ENCODE measurements at places on chromosomes 16 and 17.

GRCh38 chr16:13973321-13974023, 53.5 kb downstream of the ERCC4 start:
- no peak for DNase-seq

- DNase-seq: peak; percentile 7
Measured at GRCh38 chr17:28041844-28042656, 427 bp upstream of the NLK start.

GRCh38 chr17:46028374-46028773, 29.3 kb downstream of the STH start:
- no peak for DNase-seq

DNA sequence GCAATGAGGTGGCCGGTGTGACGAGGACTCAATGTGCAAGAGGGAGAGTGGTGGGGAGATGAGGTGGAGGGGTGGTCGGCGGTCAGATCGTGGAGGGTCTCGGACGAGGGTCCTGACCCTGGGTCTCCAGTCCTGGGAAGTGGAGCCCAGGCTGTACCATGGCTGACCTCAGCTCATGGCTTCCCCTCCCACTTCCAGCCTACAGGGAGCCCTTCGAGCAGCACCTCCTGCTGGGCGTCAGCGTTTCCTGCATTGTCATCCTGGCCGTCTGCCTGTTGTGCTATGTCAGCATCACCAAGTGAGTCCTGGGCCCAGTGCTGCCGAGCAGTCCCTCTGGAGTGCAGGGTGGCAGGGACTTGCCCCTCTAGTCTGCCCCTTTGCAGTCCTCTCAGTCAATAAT, 41.8 kb downstream of the IL4R start:
- DNase-seq: peak; percentile 48

GRCh38 chr16:5850632-5851392, 753.2 kb upstream of the EEF2KMT start:
- no peak for DNase-seq

GRCh38 chr16:27401768-27402568, at the start of gene IL21R:
Gene IL21R (plus strand): TSS chr16:27402174. CDS start chr16:27430072, 27,898 bp downstream.
- no peak for DNase-seq

- no peak for DNase-seq
Measured at GRCh38 chr17:65334406-65334805, 197.2 kb downstream of the RGS9 start.

GRCh38 chr17:8887834-8888703, 20.6 kb upstream of the PIK3R6 start:
- peak; percentile 39 for DNase-seq

- DNase-seq: no peak
Measured at GRCh38 chr16:754656-755055, 5.9 kb upstream of the MSLN start.

DNA sequence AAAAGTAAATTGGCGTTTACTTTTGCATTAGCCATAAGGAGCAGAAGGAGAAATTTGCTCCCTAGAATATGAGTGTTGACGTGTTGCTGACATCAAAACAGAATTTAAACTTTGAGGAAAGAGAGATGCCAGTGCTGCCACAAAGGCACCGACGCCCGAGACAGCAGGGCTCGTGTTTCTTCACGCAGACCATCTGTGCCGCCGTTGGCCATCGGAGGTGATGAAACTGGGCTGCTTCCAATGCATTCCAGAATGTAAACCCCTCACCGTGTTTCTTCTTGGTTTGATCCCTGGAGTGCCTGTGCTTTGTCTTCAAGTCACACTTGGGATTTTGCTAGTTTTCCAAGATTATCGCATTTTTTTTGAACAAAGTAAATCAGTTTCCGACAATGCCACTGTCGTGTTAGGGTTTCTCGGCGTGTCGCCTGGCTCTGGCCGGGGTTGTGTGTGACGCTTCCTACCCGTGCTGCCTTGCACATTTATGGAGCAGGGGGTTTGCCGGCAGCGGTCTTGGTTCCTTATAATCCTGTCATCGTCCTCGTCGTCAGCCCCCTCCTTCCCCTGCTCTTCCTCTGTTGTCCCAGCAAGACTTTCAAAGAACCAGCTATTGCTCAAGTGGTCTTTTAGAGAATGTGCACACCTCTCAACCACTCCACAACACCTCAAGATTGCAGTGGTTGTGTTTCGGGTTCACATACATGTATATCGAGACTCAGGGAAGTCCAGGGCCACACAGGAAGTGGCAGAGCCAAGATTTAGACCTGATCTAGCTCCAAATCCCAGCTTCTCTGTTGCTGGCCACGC, 103.9 kb downstream of the METRNL start:
- no peak for DNase-seq

- peak; percentile 73 for DNase-seq
Measured at GRCh38 chr16:85245307-85246172, 133.3 kb upstream of the CIBAR2 start.

DNA sequence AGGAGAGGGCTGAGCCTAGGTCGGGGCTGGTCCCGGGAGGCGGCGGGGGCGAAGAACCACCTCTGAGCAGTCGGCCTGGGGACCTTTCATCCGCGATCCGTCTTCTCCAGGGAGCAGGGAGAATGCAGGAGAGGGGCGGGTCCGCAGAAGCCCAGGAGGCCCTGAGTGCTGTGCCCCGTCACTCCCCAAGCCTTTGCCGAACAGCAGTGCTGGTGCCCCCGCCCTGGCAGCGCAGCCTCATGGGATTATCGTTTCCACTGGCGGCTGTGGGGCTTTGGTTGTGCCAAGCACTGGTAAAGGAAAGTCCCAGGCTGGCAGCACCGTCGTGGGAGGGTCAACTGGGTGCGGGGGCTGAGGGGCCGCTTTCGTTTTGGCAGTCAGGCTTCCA, 631 bp downstream of the TBL3 start:
- DNase-seq: peak; percentile 55

GRCh38 chr17:75645501-75645888, 12.3 kb downstream of the SMIM5 start:
- no peak for DNase-seq

- DNase-seq: no peak
Measured at GRCh38 chr17:56893503-56893902, 20.3 kb downstream of the TRIM25 start.

- no peak for DNase-seq
Measured at GRCh38 chr16:19660432-19660831, 57.6 kb downstream of the KNOP1 start.

- DNase-seq: no peak
Measured at GRCh38 chr16:18841833-18842525, 40.6 kb upstream of the ARL6IP1 start.

GRCh38 chr17:82019690-82020571, 2.7 kb downstream of the CENPX start:
- DNase-seq: peak; percentile 83
